ENCODE measurements at places on chromosomes 6 and 20.

- no peak for DNase-seq
Measured at GRCh38 chr6:133806382-133807140, 82.4 kb upstream of the TCF21 start.

- DNase-seq: no peak
Measured at GRCh38 chr6:137772541-137773250, 94.4 kb upstream of the TNFAIP3 start.

GRCh38 chr20:12575352-12576095, 433.2 kb upstream of the SPTLC3 start:
- DNase-seq: peak; percentile 94

DNA sequence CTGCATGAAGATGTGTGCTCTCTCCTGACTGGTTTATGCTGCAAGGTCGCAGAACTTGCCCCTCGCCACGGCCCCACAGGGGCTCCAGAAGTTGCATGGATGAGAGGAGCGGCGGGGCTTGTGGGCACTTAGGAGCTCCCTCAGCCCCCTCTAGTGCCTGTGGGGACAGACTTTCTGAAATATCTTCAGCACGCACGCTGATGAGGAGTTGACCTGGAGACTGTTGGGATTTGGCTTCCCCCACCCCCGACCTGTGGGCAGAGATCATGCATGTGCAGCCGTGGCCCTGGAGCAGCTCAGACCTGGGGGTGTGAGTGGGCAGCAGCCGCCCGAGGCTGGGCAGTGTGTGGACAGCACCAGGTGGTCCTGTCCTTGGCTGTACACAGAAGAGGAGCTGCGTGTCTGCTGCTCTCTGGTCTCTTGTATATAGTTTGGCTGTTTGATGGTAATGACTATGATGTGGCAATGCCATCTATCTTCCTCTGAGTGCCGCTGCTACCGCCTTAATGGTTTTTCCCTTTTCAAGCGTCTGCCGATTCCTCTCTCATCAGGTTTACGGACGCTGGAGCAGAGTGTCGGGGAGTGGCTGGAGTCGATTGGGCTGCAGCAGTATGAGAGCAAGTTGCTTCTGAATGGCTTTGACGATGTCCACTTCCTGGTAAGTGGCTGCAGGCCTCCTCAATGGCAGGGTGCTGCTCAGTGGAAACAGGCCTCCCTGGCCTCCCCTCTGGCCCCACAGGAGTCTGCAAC, 81.4 kb downstream of the TCP11 start:
- DNase-seq: no peak

DNA sequence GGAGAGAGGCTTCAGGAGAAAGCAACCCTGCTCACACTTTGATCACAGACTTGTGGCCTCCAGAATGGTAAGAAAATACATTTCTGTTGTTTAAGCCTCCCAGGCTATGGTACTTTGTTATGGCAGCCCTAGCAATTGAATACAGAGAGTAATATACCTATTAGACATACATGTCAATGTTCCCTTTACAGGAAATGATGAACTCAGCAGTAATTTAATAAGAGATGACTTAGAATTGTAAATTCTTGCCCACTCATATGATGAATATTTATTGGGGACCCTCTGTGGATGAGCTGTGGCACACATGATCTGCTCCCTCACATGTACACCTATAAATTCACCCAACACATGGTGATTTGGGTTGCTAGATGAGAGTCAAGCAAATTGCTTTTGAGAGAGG, 20.4 kb upstream of the FOXA2 start:
- DNase-seq: no peak

- DNase-seq: no peak
Measured at GRCh38 chr6:139407718-139408222, 33.3 kb upstream of the CITED2 start.

DNA sequence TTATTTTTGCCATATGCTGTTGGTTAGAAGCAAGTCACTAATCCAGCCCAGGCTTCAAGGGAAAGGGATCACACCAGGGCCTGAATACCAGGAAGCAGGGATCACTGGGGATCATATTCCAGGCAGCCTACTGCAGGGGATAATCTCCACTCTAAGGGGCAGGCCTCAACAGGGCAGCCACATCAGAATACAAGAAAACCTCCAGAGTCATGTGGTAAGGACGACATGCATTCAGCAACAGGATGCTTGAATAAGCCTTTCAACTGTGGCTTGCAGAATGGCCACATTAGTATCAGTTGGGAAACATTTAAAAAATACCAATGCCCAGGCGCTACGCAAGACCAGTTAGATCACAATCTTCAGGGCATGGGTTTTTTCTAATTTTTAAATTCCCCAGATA, 109.1 kb downstream of the LY86 start:
- DNase-seq: no peak

- no peak for DNase-seq
Measured at GRCh38 chr20:33787253-33787891, 23.8 kb upstream of the CHMP4B start.

- no peak for DNase-seq
Measured at GRCh38 chr20:25525295-25525694, 60.0 kb downstream of the NINL start.

DNA sequence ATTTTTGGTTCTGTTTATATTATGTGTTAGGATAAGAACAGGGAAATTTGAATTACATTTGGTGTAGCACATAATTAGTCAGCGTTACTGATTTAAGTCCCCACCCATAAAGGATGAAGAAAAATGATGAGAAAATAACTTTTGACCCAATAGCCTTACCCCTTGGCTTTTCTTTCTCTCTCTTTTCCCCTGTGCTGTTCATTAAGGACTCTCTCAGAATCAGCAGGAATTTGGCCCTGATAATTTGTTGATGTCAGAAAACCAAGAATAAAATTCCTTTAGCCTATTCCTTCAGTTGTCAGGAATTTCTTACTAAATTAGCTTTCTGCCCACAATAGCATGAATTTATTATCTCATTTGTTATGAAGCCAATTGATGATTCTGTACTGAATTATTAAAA, 18.5 kb downstream of the PLCB1 start:
- no peak for DNase-seq

- DNase-seq: no peak
Measured at GRCh38 chr20:36820073-36820472, 46.5 kb upstream of the DSN1 start.

- no peak for DNase-seq
Measured at GRCh38 chr6:49030251-49031020, 432.6 kb downstream of the MMUT start.
